ENCODE measurements at places on chromosomes 5 and 9.

GRCh38 chr9:106682420-106682819 is 180.5 kb upstream of the ZNF462 start:
- DNase-seq = no peak

DNA sequence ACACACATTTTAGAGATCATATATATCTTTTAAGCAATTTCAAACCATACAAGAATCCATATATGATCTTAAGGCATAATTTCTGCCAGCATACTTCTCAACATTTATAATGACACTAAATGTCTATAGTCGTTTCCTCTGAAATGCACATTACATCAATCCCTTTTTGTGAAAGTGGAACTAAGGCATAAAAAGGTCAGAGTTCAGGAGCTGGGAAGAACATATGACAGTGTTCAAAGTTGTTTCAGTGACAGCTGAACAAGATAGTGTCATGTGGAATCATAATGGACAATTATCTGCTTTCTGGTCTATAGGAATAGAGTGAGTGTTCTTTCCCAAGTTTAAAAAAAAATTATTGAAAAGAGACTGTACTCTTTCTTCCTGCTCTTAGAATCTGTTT is 2.4 kb upstream of the MOB3B start:
- no peak for DNase-seq

GRCh38 chr5:68433526-68433922 is 218.0 kb downstream of the PIK3R1 start:
- no peak for DNase-seq

DNA sequence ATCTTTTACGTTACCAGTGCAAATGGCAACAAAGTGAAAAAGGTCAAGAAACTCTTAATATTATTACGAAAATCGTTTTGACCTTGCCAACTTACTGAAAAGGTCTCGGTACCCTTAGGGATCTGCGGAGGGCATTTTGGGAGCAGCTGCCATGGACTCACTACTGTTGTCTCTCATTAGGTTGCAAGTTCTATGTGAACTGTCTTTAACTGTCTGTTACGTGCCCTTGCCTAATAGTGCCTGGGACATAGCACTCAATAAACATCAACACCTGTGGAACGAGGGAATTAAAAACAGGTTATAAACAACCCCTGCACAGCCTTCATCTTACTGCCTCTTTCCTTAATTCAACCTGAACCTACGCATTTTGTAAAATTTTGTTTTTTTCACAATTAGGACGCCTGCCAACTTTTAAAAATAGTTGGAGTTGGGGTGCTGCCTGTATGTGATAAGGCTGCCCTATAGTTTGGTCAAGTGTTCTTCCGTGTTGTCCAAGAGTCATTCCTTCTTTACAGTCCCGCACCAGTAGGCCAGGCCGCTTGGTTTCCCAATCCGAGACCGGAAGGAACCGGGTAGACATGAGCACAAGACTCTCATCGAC is 527 bp upstream of the SREK1 start:
- no peak for DNase-seq

DNA sequence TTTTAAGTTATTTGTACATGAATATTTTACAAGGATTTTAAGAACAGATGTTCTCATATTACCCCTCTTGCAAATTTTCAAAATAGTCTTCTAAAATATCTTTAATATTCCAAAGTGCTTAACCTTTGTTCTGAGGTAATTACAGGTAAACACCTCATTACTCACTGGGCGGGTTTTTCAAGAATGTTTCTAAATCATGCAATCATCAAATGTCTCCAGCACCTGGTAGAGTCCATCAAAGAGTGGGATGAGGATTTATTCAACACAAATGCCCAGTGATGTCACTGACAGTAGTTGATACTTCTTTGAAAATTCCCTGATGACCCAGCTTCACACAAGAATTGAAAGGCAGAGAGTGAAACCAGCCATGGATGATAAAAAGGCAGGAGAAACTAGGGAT is 114.4 kb downstream of the SEC61B start:
- DNase-seq = no peak

- no peak for DNase-seq
Observed at GRCh38 chr9:94851892-94852291, 125.4 kb downstream of the AOPEP start.

DNA sequence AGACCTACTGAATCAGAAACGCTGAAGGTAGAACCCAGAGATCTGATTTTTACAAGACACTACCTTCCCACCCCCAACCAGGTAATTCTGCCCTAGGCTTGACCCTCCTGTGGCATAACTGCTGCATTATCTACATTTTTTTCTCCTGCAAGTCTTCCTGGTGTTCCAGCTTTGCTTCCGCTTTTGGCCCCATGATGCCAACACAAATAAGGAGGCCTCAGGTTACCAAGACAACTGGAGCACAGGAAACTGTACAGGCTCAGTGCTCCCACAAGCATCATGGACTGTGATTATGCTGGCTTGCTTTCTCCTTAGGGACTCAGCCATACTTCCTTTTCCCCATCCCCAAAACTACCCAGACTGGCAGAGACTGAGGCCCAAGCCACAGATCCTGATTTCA is 6.6 kb upstream of the MSMP start:
- no peak for DNase-seq

- DNase-seq = no peak
Observed at GRCh38 chr5:36610621-36611020, 4.2 kb downstream of the SLC1A3 start.

GRCh38 chr5:80976985-80977384 is 16.8 kb downstream of the RASGRF2 start:
- DNase-seq = no peak

DNA sequence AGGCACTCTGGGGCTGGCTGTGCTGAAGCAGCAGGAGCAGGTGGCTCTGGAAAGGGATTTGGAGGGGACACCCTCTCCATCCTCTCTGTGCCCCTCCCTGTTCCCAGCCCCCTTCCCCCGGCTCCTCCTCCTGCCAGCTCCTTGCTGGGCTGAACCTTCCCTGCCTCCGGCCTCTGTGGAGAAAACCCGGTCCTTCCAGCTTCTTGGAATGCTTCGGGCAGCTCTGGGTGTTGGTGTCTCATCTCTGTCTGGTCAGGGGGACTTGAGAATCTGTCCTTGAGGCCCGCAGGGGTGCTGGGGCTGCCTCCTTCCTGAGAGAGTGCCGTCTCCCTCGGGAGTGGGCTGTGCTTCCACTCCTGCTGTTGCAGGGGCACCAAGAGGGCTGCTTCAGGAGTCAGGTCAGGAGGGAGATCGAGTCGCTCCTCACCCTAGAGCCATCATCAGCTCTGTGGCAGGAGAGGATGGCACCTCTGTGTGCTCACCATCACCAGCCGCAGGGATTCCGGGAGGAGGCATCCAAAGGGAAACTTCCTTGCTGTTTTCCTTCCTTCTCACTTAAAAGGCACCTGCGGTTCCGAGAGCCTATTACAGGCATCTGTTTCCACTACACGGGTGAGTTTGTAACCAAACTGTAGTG is 30.6 kb downstream of the NDUFS6 start:
- no peak for DNase-seq

GRCh38 chr9:5630081-5630507 is 1.2 kb downstream of the RIC1 start:
- no peak for DNase-seq

Measured in activated naive CD8-positive, alpha-beta T cell treated with anti-CD3 and anti-CD28 coated beads, Interleukin-2, amount 50 U/mL, for 16 hours (primary cell).